ENCODE measurements at places on chromosomes 12 and 14. TPM values are rescaled to one million over a fixed set of nuclear protein-coding genes. Genes with fewer than 3 reads are reported as not detected.

The TMCC3 gene
- 23.3 TPM for total RNA-seq

The MARCHF9 gene
- total RNA-seq = 8.9 TPM

The MUCL1 gene
- total RNA-seq = not detected

The SMCO2 gene
- total RNA-seq = 0.18 TPM

The VDR gene
- 2.7 TPM for total RNA-seq

The TIMELESS gene
- total RNA-seq = 15.1 TPM

The KRT71 gene
- total RNA-seq = 0.29 TPM

The GALNT8 gene
- total RNA-seq = 3.4 TPM

The ACSM4 gene
- total RNA-seq = not detected

The TSPAN8 gene
- 23.5 TPM for total RNA-seq

The TMPRSS12 gene
- not detected for total RNA-seq

The NRIP2 gene
- 8.4 TPM for total RNA-seq

The RTL1 gene
- 8.5 TPM for total RNA-seq

The ASIC1 gene
- total RNA-seq = 3.9 TPM

The PTHLH gene
- 0.99 TPM for total RNA-seq

The YY1 gene
- total RNA-seq = 51.4 TPM

The TC2N gene
- total RNA-seq = 22.1 TPM

The GLIPR1L2 gene
- total RNA-seq = 3.4 TPM

The SIRT4 gene
- total RNA-seq = 6.3 TPM

The EML1 gene
- total RNA-seq = 46.6 TPM

The ZNF385A gene
- total RNA-seq = 12.1 TPM

The SLC6A13 gene
- 25.9 TPM for total RNA-seq

The AJUBA gene
- 63.2 TPM for total RNA-seq

The CCDC177 gene
- not detected for total RNA-seq

The CMKLR1 gene
- 7.5 TPM for total RNA-seq

The ZC2HC1C gene
- total RNA-seq = 4.5 TPM

The SERPINA9 gene
- total RNA-seq = not detected

The ZNF219 gene
- 19.1 TPM for total RNA-seq

The ASB8 gene
- 28.8 TPM for total RNA-seq

The MGP gene
- 54.7 TPM for total RNA-seq

The HOXC12 gene
- not detected for total RNA-seq

The TRIAP1 gene
- total RNA-seq = 11.3 TPM

The OTX2 gene
- total RNA-seq = 0.23 TPM

The CACNA2D4 gene
- 2.6 TPM for total RNA-seq

The RNASE7 gene
- total RNA-seq = 0.18 TPM

All from metanephros (tissue), 2 donors.